ENCODE measurements at places on chromosomes 6 and 20.

DNA sequence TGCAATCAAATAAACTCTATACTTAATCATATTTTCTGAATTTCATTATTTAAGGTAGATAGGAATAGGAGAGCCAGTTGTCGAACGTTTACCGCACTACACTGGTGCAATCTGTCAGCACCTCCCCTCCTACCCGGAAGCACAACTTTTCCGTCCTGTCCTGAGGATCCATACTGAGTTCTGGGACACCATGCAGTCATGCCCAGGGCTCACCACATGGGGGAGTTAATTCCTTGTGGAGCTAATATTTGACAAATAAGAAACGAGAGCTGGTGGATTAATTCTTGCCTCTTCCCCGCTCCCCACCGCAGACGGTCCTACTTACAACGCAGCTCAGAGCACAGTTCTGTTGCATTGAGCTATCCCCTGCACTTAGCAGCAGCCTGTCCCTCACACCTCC lies 107.7 kb upstream of the RALGAPA2 start:
- peak; percentile 27 for DNase-seq

DNA sequence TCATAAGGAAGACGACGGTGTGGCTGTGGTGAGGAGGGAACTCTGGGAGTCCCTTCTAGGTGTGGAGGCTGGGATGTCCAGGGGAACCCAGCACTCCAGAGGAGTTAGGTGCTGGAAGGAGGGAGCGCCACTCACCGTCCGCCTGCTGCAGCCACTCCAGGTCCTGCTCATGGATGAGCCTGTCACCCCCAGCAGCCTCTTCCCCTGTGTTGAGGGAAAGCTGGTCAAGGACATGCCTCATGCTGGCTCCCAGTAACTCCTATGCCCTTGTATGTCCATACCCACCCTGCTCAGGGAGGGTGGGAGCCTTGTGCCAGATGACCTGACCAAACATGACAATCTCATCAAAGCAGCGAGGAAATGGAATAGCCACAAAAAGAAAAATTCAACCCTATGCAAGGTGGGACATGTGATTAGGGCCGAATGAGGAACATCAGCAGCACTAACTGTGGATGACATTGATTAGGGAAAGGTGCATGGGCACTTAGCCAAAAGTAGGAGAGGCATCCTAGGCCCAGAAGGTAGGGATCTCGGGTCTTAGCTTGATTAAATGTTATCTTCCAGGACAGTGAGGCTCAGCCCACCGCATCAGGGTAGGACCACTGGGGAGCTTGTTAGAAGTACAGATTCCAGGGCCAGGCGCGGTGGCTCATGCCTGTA lies 3.0 kb downstream of the DNPH1 start:
- no peak for DNase-seq

DNA sequence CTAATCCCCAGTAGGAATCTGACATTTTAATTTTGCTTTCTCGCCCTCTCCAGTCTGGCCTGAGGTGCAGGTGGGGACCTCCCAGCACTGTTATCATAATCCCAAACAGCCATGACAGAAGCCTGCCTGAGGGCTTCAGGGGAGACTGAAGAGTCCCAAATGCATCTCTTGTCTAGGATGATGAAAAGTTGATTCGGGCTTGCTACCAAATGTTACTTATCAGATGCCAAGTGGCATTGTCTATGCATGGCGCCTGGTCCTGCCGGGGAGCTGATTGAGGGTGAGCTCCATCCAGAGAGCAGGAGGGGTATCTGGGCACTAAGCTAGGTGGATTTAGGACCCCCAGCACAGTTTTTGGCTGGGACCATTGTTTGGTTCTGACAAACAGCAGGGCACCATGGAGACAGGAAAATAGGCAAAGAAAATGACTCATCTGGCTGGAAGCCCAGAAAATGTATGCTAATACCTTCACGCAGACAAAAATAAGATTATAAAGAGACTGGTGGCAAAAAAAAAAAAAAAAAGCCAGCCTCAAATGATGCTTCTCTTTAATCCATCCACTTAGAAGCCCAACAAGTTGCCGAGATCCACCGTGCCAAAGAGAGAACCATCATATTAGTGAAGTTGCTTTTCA lies 513.7 kb upstream of the SULF2 start:
- no peak for DNase-seq

DNA sequence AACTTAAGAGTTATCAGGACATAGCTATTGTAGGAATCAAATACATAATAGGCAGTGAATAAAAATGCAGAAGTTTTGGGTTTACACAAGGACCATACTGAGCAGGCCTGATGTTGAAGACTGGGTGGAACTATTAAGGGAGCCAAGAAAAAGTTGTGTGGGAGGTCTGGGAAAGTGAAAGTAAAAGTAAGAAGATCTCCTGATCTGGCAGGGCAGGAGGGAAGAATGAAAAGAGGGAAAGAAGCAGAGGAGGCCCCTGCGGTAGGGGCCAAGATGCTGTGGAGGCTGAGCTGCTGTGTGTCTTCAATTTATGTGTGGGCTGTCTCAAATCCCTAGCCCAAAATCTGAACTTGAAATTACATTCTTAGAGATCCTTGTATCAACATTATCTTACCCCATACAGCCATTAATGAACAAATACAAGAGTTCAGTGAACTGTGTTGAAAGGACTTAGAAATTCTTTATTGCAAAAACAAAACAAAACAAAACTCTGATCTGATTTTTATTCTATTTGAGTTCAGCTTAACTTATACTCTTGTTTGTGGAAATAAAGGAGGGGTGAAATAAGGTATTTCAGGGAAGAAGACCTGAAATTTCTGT lies 1183.8 kb downstream of the HACE1 start:
- DNase-seq, result no peak
